Stimulated activated CD4-positive, alpha-beta T cell treated with anti-CD3 and anti-CD28 coated beads, Interleukin-2, amount 100 ng/mL, for 4 hours (primary cell): ENCODE measurements at places on chromosomes 13 and 19.
A peak's percentile ranks its signal among the peaks of the same experiment; 100 is the strongest.

- DNase-seq = no peak
Observed at GRCh38 chr19:42324655-42325307, 654 bp upstream of the MEGF8 start.

DNA sequence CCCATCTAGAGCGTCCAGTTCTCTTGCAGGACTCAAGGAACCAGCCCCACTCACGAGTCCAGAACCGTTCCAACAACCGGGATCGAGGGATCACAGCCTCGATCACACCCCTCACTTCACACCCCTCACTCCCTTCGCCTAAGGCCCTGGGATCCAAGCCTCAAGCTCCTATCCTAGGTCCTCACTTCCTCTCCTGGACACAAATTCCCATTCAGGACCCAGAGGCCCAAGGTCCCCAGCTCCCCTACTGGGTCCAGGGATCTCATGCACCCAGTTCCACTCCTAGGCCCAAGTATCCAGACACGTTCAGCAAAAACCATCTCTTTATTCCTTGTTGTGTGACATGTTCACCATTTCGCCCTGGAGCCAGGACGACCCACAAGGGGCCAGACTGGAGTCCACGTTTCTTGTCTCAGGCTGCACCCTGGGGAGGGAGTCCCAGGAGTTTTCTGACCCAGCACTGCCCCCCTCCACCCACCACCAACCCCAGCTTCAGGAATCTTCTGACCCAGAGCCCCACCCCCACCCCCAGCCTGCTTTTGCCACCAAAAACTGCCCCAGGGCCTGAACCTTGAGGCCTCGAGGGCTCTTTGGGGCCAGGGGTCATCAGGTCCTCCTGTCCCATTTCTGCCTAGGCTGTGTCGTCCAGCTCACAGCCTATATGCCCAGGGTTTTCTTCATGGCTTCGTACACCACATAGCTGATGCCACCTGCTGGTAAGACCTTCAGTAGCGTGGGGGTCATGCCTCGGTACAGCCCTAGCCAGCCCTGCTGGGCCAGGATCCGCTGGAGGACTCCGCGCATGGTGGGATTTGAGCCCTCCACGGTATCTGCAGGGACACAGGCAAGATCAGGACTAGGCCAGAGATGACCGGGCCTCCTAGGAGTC is 1.4 kb upstream of the KHSRP start:
- DNase-seq = no peak

DNA sequence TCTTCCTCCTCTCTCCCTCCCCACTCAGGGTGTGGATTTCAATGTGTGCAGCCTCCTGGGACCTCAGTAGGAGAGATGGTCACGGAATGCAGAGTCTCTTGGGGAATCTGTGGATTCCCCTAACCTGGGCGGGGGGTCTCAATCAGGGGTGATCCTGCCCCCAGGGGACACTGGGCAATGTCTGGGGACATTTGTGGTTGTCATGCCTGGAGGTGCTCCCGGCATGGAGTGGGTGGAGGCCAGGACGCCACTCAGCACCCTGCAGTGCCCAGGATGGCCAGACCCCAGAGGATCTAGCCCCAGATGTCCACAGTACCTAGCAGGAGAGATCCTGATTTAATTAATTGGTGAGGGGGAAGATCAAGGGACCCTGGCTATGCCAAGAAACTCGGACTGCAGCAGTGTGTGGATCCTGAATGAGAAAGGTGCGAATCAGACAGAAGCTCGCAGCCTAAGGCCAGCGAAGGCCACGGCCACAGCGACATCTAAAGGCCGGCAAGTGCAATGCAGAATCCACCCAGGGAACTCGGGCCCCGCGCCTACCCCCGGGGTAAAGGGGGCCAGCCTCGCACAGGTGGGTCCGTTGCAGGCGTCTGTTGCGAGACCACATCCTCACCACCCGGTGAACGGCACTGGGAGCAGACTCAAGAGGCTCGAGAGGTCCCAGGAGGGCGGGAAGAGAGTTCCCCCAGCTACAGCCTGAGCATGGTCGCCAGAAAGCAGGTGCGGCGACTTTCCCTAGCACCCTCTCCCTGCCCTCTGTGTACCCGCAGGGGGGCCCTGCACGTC is 88.8 kb downstream of the GNG7 start:
- peak; percentile 50 for DNase-seq

GRCh38 chr19:52171321-52172169 is at the start of gene ZNF836:
Gene ZNF836 (minus strand): TSS chr19:52171621. CDS start chr19:52168072, 3,549 bp downstream.
- DNase-seq = peak; percentile 88

DNA sequence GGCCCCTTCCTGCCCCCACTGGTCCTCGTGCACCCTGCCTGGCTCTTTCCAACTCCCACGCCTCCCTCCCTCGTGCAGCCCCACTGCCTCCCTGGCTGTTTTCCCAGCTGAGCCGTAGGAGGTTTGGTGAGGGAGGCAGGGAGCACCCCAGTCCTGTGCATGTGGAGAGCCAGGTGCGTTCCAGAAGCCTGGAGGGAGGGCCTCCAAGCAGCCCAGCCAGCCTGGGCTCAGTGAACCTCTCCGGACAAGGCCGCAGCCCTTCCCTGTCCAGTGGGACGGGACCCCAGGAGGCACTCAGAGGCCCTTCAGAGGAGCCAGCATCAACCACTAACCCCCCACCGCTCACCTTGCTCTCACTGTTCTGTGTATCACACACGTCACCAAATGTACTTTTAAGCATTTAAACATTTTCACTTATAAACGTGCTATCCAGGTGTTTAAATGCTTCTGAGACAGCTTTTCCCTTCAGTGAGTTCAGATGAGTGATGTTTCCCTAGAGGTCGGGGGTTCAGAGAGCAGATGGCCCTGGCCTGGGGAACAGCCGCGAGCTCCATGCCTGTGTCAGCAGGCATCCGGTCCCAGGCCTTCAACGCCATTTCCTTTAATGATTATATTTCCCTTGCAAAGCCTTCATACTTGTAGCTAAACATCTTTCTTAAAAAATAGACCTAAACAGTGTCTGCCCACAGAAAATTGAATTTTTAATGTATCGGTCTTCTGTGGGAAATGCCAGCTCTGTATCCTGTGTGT is 122.6 kb downstream of the ATP11A start:
- no peak for DNase-seq

- no peak for DNase-seq
Observed at GRCh38 chr13:48891586-48891985, 84.1 kb upstream of the FNDC3A start.

DNA sequence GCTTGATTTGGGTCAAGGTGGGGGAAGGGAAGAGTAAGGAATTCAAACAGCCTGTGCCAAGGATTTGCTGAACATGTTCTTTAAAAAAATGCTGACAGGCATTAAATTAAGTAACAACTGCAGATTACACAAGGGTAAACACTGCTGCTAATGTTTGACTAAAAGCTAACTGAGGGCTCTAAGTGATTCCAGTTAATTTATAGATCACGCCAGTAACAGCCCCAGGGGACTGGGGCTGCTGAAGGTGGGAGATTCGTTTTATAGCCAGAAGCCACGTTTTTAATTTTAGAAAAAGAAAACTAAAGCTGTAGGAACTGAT is 321.7 kb downstream of the DLEU7 start:
- no peak for DNase-seq

- no peak for DNase-seq
Observed at GRCh38 chr19:38799104-38799503, 10.1 kb downstream of the LGALS7B start.

GRCh38 chr13:32224916-32225315 is 90.2 kb downstream of the ZAR1L start:
- no peak for DNase-seq

GRCh38 chr13:74476365-74476764 is 342.2 kb upstream of the KLF12 start:
- DNase-seq = no peak

DNA sequence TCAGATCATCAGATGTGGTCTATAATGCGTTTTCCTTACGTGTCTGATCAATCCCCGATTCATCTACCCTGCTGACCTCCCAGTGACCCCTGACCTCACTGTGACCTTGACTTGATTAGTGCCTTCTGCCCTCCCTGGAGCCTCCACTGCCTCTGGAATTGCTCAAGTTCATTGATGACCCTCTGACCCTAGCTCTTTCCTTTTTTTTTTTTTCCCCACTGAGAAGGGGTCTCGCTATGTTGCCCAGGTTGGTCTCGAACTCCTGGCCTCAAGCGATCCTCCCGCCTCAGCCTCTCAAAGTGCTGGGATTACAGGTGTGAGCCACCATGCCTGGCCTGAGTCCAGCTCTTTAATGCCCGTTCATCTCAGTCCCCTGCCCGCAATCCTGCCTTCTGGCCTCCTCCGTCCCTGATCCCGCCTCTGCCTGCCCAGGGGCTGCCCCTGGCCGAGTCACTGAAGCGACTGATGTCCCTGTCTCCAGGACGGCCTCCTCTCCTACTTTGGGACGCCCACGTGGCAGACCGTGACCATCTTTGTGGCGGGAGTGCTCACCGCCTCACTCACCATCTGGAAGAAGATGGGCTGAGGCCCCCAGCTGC is 4.0 kb upstream of the FTL start:
- DNase-seq = no peak

GRCh38 chr19:19485161-19485997 is 30.0 kb downstream of the TSSK6 start:
- no peak for DNase-seq

GRCh38 chr19:1239796-1240737 is 1.5 kb upstream of the ATP5F1D start:
- peak; percentile 94 for DNase-seq

GRCh38 chr13:97327086-97327485 is 105.0 kb downstream of the MBNL2 start:
- DNase-seq = no peak

- DNase-seq = peak; percentile 41
Observed at GRCh38 chr19:39671739-39672363, 16.1 kb downstream of the LGALS16 start.

DNA sequence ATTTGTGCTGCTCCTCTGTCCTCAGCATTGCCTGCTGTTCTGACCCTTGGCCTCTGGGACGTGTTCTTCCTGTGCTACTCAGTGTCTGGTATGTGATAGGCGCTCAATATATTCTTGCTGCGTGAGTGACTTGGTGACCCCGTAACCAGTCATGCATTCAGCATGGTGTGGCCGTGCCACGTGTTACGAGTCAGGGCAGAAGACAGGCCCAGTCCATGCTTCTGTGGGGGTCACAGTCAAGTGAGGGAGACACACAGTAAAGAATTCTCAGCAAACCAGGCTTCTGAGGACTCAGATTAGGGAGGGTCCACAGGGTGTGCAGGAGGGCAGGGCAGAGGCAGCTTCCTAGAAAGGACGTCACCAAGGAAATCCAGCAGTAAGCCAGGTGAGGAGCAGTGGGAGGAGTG is 7.9 kb downstream of the PPP1R37 start:
- DNase-seq = no peak

DNA sequence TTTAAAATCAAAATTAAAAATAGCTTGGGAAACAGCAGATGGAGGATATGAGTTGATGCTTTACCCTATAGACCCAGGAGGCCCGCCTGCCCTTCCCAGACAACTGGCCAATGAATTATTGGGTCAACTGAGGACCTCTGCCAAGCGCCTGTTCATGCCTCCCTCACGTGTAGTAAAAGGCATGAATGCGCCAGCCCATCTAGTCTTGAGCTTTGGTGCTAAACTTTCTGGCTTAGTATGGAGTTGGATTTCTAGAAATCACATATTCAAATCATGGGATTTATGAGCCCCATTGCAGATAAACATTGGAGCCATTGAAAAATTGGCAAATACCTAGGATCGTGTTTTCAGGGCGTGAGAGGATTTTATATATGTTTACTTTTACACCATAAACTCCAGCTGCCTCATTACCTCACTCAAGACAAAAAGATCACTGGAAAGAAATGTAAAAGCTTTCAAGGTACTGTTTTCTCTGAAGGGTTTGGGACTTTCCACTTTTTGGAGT is 47.1 kb downstream of the COL4A2 start:
- no peak for DNase-seq

DNA sequence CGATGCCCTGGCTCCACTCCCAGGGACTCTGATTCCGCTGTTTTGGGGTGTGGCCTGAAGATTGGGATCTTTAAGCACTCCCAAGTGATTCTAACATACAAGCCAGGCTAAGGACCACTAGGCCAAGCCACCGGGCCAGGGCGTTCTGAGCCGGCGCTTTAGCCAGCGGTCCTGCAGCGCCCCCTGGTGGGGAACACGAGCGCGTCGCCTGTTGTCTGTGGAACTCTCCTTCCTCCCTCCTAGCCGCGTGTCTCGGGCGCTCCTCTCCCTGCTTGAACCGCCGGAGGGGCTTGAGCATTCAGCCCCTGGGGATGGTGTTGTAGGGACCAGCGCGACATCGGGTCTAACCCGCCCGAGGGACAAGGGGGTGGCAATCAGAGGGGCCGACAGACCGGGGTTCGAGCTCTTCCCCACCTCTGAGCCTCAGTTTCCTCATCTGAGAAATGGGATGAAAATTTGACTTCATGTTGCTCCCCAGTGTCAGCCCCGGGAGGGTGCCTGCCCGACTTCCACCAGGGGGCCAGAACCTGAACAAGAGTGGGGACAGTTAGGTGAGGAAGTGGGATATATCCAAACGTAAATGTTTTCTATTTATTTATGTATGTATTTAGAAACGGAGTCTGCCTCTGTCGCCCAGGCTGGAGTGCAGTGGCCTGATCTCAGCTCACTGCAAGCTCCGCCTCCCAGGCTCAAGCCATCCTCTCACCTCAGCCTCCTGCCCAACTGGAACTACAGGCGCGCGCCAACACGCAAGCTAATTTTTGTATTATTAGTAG is 18.0 kb upstream of the PNMA8B start:
- peak; percentile 69 for DNase-seq

GRCh38 chr13:87669379-87669978 is 1.7 kb upstream of the SLITRK5 start:
- no peak for DNase-seq

DNA sequence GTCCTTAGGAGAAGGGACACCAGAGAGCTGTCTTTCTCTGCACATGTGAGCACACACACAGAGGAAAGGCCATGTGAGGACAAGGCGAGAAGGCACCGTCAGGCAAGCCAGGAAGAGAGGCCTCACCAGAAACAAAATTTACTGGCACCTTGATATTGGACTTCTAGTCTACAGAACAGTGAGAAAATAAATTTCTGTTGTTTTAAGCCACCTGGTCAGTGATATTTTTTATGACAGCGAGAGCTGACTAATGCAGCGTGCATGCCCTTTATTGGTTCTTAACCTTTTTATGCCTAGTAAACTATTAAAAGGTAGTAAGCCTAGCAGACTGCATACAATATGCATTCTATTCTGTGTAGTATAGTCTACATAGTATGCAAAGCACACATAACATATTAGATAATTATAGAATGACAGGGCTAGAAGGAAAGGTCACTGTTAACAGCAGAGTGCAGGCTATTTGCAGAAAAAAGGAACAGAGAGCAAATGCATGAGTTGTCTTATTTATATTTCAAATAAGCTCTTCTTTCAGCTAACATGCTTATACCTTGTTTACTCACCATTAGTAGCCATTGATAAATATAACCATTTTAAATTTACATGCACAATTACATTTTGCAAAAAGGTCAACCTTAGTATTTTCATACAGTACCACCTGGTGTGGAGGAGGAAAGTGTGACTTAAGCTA is 25.2 kb upstream of the KATNAL1 start:
- no peak for DNase-seq
